ENCODE measurements at places on chromosomes 6 and 20.

DNA sequence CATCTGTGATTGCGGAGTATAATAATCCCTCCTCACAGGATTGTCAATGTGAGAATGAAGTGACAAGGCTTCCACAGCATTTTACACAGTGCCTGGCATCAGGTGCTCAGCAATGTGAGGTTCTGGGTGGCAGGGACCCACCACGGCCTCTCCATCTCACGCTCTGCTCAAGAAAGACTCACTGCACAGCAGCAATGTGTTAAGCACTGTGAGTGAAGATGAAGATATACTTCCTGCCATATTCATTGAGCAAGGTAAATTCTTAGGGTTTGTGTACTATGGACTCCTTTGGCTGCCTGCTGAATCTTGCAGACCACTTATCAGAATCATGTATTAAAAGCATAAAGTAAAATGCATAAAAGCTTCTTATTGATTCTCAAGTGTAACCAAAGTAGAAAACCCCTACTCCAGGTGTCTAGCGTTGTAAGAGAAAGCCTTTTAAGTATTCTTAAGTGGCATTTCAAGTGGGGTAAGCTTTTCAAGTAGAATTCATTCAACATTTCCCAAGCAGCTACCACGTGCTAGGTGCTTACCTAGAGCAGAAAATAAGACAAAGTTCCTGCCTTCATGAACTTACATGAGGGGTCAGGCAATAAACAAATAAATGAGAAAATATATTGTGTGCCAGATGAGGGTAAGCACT, 17.0 kb upstream of the MEP1A start:
- no peak for DNase-seq

- no peak for DNase-seq
Measured at GRCh38 chr6:164346631-164347030, 932.1 kb downstream of the QKI start.

- DNase-seq = no peak
Measured at GRCh38 chr6:120354452-120355098, 979.7 kb downstream of the TBC1D32 start.

DNA sequence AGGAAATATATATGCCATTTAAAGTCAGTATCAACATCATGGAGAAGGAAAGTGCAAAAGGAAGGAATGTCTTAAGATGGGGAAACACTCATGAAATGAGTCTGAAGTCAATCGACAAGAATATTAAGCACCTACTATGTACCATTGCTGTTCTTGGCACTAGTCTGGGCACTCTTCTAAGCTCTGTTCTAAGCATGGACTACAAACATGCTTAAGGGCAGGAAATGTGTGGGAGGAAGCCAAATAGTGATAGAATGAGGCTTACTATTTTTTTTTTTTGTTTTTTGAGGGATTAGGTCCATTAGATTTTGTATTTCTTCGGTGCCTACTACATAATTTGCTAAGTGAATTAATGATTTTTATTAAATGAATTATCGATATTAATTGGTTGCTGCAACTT, 83.8 kb upstream of the SUPT3H start:
- no peak for DNase-seq

DNA sequence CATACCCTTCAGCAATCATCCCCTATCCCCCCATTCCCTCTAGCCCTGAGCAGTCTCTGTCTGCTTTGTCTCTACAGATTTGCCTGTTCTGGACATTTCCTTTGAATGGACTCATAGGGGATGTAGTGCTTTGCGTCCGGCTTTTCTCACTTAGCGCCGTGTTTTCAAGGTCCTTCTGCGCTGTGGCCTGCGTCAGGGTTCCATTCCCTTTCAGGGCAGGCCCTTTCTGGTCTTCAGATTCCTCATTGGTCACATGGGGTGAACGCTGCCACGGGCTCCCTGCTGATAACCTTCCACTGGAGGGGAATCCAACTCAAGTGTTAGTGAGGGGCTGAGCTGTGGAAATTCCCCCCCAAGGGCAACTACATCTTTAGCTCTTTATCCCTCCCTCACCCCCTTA, 36.4 kb upstream of the APCDD1L start:
- DNase-seq = no peak

GRCh38 chr6:132456700-132457143, 55.4 kb upstream of the MOXD1 start:
- no peak for DNase-seq

Measured in stimulated activated CD4-positive, alpha-beta T cell treated with anti-CD3 and anti-CD28 coated beads, Interleukin-1b, Interleukin-23, amount 100 ng/mL, for 1 hour (primary cell).